ENCODE measurements at places on chromosomes 11 and 22.

DNA sequence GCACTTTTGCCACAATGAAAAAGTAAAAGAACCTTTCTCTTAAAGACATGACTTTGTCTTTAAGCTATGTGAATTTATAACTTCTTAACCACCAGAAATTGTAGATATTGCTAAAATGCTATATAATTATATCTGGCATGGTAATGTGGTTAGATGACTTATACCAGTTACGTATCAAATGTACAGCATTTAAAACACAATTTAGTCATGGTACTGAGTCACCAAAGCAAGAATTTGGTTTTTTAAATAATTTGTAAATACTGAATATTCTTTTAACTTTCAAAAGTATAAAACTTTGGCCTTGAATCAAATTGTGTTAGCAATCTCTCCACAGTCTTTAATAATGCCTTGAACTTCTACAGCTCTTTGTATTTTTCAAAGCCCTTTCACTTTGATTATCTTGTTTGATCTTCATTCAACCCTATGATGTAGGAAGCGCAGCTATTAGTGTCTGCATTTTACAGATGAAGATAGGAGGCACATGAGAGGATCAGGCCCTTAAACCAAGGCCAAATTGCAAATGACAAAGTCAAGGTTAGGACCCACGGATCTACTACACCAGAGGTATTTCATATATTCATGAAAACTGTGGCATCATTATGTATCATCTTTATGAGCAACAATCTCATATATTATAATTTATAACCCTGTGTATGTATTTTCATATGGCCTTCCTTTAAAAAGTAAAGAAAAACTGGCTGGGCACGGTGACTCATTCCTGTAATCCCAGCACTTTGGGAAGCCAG lies 4.4 kb upstream of the SYTL2 start:
- DNase-seq, result no peak

DNA sequence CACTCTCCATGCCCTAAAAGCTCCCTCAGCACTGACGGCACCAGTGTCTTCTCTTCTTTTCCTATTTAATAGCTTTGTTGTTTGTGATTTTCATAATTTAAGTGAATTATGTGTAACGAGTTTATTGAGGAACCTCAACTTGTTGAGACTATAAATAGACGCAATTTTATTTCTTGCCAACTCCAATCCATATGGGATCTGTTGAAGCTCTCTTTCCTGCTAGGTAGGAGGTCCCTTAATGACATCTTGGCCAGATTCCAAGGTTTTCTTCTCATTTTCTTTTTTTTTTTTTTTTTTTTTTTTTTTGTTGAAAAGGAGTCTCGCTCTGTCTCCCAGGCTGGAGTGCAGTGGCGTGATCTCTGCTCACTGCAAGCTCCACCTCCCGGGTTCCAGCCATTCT lies 14.2 kb downstream of the RTL6 start:
- no peak for DNase-seq

DNA sequence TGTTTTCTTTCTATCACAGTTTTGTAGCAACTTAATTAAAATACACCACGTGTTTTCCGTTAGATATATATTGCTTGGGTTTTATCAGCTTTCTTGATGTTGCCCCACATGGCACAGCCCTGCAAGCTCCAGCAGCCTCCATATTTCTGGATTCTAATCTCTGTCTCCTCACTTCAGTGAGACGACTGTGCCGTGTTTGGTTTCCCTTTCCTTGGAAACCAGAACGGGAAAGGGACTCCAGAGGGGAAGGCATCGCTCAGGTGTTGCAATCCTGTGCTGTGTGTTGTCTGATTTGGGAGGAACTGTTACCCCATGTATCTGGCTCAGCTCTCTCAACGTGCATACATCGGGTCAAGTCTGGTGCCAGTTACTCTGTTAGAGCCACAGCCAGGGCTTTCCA lies 464.2 kb upstream of the B3GAT1 start:
- DNase-seq, result no peak

DNA sequence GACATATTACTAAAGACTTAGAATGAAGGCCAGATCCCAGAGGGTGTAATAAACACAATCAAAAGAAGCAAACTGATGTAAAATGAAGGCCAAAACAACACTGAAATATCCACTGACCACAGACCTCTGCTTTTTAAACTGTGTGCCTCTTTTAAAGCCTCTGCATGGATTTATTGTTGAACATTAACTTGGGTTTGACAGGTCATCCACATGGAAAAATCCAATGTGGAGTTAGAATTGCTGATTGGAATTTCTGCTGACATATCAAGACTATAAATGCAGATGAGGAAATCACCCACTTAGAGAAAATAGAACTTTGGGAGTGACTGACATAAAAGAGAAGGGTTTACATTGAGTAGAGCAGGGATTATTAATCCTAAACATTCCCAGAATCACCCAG lies 853.9 kb upstream of the RAG2 start:
- no peak for DNase-seq

DNA sequence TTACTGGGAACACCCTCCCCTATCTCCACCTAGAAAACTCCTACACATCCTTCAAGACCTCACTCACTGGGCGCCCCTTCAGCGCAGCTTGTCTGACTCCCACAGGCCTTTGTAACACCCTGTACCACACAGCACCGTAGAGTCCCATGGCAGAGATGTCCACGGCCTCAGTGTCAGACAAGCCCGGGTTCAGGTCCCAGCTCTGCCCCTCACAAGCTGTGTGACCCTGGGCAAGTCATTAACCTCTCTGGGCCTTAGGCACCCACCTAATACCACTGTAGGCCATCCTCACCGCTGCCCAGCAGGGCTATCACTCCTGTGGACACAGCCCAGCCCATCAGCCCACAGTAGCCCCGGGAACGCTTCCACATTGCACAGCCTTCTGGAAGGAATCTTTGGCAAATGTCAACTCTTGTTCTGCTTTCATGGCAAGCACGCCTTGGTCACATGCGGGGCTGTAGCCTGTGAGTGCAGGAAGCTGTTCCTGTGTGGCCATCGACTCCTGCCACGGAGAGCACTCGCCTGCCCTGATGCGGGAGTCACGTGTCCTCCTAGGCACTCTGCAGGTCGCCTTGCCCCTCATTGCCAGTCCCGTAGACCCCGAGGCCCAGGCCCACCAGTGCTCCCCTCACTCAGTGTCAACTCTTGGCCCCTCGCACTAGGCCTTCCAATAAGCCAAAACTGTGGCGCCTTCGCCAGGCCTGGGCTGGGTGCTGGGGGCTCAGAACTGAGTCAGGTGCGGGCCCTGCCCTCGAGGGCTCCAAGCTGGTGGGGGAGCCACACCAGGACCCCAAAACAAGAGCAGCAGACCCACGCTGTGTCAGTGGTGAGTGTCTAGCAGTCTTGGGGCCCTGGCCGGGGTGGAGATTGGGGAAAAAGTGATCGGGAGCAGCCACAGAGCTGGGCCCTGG lies 32.9 kb upstream of the RFPL3 start:
- DNase-seq, result no peak

DNA sequence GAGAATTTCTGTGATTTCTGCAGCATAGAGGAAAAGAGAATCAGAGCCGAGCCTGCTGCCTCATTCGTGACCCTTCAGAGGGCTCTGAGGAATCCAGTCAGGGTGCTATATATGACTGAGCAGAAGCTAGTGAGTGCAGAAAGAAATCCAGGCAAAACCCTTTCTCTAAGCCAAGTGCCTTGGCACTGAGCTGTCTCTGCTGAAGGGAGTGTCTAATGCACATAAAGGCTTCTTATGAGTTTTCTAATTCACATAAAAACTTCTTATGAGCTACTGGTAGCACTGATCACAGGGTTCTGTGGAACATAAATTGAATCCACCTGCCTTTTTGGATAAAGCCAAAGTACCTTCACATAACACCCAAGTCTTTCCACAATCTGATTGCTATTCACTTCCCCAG lies 785.7 kb upstream of the CCDC90B start:
- no peak for DNase-seq

- DNase-seq, result no peak
These were observed 58.6 kb upstream of the PRDM11 start for GRCh38 chr11:45087900-45088160.

- DNase-seq, result no peak
These were observed 4.3 kb upstream of the CARD16 start for GRCh38 chr11:105049481-105049880.

All from NCI-H2081 treated with DMSO at 0.1 percent for 48 hours (cell line).